ENCODE measurements at places on chromosomes 7 and 10.

DNA sequence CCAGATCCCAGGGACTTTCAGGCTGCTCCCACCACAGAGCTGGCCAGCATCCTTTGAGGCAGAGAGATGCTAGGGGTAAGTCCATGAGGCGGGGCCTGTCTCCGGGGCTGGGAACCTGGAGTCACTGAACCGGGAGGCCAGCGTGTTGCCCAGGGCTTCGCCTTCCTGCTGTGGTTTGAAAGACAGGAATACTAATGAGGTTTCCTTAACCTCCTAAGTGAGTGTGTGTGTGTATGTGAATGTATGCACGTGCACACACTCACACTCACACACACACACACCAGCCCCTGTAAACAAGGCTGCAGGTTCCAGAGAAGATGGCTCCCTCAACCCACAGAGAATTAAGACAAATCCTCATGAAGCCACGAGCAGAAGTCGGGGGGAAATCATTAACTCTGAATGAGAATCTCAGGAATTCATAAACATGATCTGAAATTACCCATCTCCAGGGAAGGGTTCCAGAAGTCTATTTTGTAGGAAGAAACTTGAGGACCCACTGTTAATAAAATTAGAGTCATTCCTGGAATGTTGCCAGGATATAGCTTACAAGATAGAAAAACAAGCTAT lies 20.3 kb upstream of the PFKP start:
- no peak for DNase-seq

- DNase-seq = no peak
Observed at GRCh38 chr10:33947544-33947943, 613.1 kb upstream of the NRP1 start.

- DNase-seq = no peak
Observed at GRCh38 chr10:36736311-36736710, 389.1 kb upstream of the ANKRD30A start.

DNA sequence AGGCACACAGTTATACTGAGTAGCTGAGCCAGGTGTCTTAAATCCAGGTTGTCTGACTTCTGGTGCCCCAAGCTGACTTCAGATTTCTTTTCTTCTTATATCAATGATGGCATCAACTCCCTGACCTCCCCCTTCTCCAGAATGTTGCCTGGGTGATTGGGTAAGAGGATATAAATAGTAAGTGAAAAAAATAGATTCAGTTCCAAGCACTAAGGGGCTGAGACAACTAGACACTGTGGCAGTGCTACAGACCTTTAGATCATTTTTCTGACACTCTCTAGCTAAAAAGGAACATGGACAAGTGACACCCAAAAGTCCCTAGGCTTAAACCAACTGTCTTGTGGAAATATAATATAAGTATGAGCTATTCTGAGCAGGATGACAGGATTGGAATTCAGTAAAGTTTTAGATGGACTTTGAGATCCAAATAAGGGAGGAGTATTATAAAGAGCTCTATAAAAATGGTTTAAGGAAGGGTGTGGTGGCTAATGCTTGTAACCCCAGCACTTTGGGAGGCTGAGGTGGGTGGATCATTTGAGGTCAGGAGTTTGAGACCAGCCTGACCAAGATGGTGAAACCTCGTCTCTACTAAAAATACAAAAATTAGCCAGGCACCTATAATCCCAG lies 589.1 kb upstream of the GALNT17 start:
- DNase-seq = no peak

- no peak for DNase-seq
Observed at GRCh38 chr10:116785282-116785681, 42.9 kb upstream of the HSPA12A start.

- DNase-seq = no peak
Observed at GRCh38 chr7:29877196-29877595, 70.9 kb downstream of the WIPF3 start.

DNA sequence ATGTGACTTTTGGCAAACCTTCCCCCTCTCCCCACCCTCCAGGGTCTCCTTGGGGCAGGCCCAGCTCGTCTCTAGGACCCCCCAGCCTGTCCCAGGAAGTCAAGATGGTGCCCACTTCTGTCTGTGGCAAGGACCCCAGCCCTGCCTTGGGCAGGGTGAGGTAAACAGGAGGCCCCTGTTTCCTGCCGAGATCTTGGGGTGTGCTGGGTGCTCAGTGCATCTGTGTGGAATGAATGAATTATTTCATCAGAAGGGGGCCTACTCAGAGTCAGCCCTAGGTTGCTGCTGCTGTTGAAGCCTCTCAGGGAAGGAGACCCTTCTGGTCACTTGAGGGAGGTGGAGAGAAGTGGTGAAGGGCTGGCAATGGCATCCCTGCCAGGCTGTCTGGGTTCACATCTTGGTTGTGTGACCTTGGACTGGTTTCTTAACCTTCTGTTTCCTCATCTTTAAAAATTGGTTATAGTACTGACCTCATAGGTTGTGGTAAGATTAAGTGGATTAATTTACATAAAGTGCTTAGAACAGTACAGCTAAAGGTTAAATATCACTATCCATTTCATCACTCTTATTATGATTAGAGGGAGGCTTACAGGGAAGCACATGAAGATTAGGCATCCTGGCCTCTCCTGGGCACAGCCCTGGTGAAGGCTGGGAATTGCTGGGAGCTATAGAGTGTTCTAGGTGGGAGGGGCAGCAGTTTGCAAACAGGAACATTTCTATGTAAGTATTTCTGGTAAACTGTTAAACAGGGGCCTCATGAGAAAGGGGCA lies 67.7 kb downstream of the ZMIZ1 start:
- DNase-seq = no peak

Data from left lobe of liver (tissue), 2 donors.